Left cardiac atrium (tissue), 4 donors: ENCODE measurements at places on chromosomes 12 and 14. TPM values are rescaled to one million over a fixed set of nuclear protein-coding genes. Genes with fewer than 3 reads are reported as not detected.

DNA sequence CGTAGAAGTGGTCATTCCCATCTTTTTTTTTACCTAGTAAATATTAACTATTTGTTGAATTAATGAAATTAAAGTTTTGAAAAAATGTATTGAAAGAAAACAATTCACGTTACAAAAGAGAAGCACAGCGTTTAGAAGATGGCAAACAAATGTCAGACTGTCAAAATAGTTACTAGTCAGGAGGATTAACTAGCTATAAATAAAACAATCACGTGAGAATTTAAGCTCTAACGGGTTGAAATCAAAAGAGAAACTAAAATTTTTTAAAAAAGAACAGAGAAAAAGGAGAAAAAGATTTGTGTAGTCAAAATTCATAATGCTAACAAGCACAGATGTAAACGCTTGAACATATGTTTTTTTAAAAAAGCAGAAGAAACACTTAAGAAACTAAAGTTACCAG is 26.4 kb downstream of the DDHD1 start:
- DNase-seq = no peak

GRCh38 chr14:104654119-104654518 is 35.3 kb upstream of the INF2 start:
- no peak for DNase-seq

DNA sequence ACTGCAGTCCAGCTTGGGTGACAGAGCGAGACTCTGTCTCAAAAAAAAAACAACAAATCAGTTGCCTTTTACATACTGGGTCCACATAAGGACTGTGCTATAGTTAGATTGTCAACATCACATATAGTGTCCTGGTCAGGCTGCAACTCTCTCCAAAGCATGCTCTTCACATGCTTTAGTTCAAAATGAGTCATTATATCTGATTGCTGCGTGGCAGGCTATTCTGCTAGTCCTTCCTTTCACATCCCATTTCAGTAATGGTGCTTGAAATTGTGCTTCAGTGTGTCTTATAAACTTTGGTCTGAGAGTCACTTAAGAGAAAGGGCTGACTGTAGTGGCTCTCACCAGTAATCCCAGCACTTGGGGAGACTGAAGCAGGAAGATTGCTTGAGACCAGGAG is 6.9 kb downstream of the LETMD1 start:
- DNase-seq = no peak

GRCh38 chr12:68012712-68013111 is 23.5 kb downstream of the IFNG-AS1 start:
- no peak for DNase-seq

GRCh38 chr14:23386999-23387398 is 10.2 kb downstream of the CMTM5 start:
- no peak for DNase-seq

- no peak for DNase-seq
Observed at GRCh38 chr14:38047195-38047902, 160.4 kb upstream of the SSTR1 start.

GRCh38 chr12:52440821-52441319 is 6.7 kb upstream of the KRT75 start:
- DNase-seq = no peak

The HOXC12 gene
- total RNA-seq = not detected

DNA sequence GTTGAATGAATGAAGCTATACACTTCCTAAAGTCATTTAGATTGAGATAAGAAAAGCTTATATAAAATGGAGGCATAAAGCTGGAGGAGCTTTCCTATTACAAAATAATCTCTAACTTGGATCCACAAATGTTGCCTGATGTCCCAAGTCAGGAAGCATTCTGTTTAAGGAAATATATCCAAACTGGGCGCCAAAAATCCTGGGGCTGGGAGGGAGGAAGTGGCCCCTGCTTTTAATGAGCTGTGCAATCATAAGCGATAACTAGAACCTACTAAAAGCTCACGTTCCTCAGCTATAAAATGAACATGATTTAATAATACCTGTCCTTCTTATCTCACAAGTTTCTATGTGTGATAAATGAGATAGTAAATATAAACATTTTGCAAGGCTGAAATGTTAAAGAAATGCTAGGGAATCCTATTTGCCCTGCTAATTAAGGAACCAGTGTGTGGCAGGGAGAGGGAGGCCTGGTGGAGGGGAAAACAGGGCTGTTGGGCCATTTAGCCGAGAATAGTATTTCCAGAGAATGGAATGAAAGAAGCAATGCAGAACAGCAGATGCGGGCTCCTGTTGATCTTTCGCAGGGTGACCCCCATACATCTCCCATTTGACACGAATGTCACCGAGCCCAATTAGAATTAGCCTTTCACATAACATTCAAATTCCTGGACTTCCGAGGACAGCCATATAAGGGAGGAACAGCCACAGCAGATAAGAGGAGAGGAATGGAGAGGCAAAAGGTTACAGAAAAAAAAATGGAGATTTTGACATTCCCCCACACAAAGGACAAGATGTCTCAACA is 25.9 kb downstream of the DUSP6 start:
- DNase-seq = no peak

DNA sequence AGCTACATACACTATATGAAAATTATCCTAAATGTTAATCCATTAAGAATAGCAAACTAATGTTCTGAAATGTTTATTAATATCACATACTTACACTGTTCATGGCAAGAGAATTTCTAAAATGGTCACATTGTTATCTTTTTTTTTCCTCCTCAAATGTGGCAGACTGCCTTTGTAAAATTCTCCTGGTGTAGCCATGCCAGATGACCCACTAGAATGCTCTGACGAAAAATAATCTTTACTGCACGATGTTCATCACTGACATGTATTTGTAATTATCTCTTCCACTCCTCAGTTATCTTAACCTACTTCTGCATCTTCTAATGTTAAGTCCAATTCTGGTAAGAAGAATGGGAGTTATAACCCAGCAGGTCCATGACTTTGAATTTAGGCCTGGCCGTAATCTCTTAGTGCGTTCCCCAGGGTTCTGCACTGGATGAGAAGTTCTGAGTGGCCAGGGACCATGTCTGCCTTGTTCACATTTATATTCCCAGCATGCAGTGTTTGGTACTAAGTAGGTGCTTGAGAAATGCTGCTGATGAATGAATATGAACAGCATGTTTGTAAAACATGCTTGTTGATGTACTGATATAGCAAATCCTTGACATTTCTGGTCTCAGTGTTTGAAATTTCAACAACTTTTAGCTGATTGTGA is 46.7 kb downstream of the NOPCHAP1 start:
- DNase-seq = no peak

- no peak for DNase-seq
Observed at GRCh38 chr12:1006255-1006654, 15.2 kb downstream of the ERC1 start.

- no peak for DNase-seq
Observed at GRCh38 chr12:19757317-19757877, 318.1 kb downstream of the AEBP2 start.

The PTMS gene
- 189 TPM for total RNA-seq

DNA sequence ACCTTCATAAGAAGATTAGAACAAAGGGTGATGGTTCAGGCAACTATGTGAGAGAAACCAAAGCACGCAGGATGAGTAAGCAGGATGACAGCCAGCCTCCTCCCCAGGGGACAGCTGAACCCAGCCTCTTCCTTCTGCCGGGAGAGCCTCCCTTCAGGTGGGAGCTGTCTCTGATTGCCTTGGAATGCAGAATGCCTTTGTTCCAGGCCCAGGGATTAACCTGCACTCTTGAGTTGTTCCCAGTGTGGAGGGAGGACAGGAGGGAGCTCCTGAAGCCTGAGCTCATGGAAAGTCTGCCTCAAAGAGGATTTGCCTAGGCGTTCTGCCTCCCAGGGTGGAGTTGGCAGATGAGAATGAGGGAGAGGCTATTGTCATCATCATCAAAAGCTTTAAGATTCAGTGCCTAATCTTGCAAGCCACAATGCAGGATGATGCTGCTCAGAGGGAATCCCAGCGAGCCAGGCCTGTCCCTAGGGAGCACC is 3.6 kb upstream of the KRT6A start:
- no peak for DNase-seq

DNA sequence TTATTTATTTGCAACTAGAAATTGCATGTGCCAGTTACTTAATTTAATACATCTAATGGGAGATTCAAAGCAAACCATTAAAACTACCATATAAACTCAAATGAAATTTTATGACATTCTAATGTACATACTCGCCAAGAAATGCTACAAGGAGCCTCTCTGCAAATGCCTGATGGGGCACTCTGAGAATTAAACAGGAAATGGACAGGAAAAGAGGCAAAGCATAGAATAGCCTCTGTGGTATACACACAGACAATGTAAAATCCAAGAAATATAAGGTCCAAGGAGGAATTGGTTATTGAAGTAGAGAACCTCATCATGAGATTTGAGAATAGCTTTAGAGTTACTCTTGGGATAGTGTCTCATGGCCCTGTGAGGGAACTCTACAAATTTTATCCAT is 41.2 kb downstream of the RAB21 start:
- no peak for DNase-seq

DNA sequence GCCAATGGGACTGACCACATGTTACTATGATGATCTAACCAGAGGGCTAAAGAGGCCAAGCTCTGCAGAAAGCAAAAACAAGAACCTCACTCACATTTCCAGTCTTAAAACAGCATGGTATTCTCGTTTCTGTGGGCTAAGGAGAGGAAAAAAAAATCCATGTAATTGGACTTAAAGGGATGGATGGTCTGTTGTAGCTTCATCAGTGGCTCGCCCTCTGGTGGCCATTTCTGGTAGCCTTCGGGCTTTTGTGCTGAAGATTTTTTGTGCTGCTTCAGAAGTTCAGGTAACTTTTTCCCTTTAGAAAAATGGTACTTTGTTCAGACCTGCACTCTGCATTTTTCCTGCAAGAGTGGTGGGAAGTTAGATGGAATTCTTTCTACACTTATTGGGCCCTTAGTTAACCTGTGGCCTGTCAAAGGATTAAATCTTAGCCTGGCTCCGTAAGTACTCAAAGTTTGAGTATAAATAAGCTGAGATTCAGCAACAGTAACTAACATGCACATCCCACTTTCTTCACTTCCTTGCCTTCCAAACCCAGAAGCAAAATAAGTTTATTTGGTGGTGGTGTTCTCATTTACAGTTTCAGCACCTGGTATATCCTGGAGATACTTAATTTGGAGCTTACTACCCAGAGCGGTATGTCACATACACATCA is 22.3 kb downstream of the DCAF4 start:
- peak; percentile 66 for DNase-seq

- no peak for DNase-seq
Observed at GRCh38 chr12:24996102-24996797, 47.3 kb upstream of the BCAT1 start.

- no peak for DNase-seq
Observed at GRCh38 chr14:32602699-32603098, 273.6 kb downstream of the AKAP6 start.

DNA sequence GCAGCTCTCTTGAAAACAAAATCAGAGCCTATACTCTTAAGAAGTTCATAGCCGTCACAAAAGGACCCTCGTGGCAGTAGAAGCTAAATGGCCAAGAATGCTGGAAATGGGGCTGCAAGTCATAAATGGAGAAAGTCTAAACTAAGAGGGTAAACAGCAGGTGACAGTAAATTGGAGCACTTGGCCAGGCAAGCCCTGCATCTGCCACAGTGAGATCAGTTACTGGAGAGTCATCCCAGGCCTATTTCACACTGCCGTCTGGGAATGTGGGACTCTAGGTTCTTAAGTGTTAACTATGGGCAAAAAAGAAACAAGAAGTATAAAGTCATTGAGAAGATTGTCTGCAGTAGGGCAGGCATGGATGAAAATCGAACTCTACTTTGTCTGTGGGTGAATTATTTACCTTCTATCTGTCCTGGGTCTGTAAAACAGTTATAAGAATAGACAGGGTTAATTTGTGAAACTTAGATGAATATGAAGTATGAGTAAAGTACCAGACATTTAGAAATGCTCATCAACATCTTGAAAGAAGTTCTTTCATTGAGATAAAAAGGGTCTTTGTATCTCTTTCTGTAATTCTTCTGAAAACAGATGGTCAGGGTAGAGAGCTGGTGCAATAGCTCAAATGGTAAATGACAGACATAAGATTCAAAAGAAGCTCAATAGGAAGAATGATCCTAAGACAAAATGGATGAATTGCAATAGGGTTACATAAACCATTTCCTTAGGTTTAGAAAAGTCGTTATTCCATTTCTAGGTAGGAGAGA is 792.5 kb downstream of the DIO2 start:
- DNase-seq = no peak

DNA sequence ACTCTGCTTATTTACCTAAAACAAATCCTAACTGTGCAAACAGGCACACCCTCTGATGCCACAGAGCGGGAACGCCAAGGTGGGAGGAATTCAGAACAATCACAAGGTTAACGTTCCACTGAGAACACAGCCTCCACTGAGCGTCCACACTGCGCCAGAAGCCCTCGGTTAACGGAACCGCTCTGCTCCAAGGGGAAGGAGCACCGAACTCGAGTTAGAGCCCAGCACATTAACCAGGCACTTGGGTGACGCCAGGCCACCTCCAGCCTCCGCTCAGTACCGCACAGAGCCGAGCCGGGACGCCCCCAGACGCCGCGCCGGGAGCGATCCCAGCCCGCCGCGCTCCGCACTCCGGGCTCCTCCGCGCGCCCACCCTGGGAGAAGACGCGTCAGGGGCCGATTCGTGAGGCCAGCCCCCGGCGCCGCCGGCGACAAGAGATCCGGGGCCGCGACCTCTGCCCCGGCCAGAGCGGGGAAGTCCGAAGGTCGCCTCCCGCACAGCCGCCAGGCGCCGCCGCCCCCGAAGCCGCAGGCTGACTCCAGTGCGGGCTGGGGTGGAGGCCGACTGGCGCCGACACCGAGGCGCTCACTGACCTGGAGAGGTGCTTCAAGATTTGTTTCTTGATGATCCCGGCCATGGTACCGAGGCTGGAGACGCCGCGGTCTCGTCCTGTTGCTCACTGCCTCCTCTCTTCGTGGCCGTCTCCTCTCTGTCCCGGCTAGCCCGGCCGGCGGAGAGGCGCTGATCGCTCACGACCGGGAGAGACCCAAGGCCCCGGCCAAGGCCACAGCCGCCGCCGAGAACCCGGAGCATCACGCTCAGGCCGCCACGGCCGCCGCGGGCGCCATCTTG is 450 bp downstream of the BLTP3B start:
- DNase-seq = peak; percentile 56

GRCh38 chr12:44380861-44381260 is 495.3 kb downstream of the NELL2 start:
- no peak for DNase-seq

- no peak for DNase-seq
Observed at GRCh38 chr12:56223571-56224101, 506 bp upstream of the NABP2 start.

GRCh38 chr14:99884834-99885648 is 91.8 kb downstream of the EML1 start:
- no peak for DNase-seq

DNA sequence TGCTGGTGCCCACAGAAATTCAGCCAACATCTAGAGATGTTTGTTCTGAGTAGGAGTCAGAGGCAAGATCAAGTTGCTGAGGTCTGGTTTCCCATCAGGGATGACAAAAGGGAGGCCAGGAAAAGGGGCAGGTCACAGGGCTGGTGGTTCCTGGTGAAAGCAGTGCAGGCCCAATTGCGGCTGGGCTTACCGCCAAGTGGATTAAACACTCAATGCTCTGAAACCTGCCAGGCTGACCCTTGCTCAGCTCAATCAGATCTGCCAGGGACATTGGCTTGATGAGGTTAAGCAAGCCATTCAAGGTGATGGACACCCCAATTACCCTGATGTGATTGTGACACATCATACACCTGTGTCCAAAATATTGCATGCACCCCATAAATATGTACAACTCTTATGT is 5.5 kb upstream of the OAS1 start:
- DNase-seq = no peak

The SLC6A12 gene
- 0.41 TPM for total RNA-seq
